ENCODE measurements at places on chromosomes 11 and 22.

DNA sequence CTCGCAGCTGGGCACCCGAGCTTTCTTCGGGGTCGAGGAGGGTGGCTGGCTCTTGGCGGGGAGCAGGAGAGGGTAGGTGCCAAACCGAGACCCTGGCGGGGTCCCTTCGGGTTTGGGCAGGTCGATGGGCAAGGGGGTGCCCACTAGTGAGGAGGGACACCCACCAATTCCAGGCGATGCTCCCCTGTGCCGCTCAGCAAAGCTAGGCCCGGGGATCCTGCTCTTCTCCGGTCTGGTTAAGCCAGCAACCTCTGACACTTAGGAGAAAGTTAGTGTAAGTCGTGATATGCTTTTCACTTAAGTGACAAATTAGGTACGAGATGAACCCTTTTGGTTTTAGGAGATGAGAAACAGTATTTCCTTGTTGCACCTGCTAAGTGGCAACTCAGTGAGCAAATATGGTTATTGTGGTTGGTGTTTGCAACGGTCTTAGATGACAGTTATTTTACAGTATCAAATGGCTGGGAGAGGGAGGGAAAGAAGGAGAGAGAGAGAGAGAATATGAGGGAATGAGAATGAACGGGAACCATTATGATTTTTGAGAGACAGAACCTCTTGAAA is 565 bp downstream of the NUCB2 start:
- no peak for DNase-seq

- no peak for DNase-seq
Observed at GRCh38 chr11:2995893-2996554, 3.9 kb upstream of the NAP1L4 start.

GRCh38 chr11:89436071-89436470 is 55.1 kb downstream of the NOX4 start:
- DNase-seq, result no peak

GRCh38 chr22:27348634-27349033 is 452.9 kb downstream of the MN1 start:
- no peak for DNase-seq

GRCh38 chr11:70637949-70638583 is 239.7 kb downstream of the CTTN start:
- DNase-seq, result no peak

GRCh38 chr22:32325416-32325801 is 32.3 kb upstream of the RFPL3 start:
- DNase-seq, result no peak

DNA sequence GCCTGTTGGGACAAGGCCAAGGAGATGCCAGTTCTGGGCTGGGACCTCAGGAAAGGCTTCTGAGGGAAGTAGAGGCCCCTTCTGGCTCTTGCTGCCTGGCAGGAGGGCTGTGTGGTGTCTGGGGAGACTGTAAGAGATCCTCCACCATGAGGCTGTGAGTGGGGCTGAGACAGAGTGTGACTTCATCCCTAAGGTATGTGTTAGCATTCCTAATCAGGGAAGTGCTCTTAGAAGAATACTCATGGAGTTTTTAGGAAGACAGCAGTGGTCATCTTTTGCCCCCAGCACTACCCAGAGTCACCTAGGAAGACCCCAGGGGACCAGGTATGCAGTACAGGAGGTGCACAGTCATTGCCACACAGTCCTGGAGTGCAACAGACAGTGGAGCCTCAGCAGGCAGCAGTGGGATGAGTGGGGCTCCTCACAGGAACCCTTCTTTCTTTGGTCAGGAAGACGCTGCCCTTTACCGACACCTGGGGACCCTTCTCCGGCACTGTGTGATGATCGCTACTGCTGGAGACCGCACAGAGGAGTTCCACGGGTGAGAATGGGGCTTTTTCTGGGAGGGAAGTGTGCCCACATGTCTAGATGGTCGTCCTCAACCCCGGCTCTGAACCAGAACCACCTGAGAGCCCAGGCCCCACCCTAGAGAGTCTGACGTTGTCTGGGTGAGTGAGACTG is 2.8 kb downstream of the RIC8A start:
- no peak for DNase-seq

DNA sequence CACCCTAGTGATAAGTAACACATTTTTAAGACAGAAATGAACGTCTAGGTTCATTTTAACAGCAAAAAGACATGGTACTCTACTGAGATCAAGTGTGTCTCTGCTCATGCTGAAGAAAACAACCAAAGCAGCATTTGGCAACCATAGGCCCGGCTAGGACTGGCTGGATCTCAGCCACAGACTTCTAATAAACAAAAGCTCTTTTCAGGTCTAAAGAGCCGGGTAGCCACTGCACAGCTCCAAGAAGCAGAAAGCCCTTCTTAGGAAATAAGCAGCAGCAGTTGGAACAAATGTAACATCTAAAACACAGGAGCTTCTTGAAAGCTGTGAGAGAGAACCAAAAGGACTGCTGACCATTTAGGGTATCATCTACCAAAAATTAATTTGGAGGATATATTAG is 37.6 kb downstream of the PITPNB start:
- no peak for DNase-seq
